ENCODE measurements at places on chromosomes 2 and 18.

DNA sequence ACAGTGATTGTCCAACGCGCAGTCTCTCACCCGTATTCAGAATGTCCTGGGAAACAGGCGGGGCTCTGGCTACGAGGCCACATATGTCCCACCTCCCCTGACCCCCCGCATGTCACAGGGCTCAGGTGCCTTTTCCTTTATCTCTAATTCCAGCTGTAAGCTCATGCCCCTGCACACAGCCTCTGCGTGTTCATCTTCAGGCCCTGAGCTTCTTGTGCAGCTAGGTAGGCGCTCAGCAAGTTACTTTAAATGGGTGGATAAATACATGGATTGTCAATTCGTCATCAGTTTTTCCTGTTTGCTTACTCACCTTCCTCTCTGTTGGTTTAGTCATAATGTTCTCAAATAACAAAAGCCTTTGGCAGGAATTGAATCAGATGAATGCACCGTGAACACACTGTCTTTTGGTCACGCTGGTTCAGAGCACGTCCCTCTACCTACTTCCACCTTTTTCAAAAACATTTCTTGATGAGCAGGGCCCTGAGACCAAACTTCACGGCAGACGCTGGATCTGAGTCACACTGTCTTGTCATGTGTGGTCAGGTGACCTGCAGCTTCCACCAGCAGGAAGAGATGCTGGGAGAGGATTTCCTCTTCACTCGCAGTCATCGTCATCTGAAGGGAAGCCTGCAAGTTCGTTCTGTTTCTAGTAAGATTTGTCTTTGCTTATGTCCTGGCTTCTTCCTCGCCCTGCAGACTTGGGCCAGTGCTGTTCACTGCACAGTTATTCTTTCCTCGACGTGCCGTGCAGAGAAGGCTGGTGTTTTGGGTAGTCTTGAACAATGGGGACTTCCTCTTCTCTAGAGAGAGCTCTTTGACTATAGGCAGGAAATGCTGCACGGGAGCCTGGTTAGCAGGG, 138.1 kb downstream of the PTGR3 start:
- DNase-seq = peak; percentile 54

DNA sequence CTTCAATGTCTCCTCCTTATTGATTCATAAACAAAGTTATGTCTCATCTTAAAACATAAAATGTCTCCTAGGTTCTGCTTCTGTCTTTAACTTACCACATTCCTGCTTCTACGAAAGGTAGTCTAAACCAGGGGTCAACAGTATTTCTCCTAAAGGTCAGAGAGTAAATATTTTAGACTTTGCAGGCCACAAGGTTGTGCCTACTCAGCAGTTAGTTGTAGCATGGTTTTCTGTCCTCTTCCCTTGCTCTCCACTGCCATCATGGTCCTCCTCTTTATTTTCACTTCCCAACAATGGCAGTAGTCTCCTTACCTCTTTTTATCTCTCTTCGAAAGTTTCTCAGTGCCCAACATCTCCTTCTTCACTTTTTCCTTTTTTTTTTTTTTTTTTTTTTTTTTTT, 68.3 kb upstream of the LRP1B start:
- no peak for DNase-seq

DNA sequence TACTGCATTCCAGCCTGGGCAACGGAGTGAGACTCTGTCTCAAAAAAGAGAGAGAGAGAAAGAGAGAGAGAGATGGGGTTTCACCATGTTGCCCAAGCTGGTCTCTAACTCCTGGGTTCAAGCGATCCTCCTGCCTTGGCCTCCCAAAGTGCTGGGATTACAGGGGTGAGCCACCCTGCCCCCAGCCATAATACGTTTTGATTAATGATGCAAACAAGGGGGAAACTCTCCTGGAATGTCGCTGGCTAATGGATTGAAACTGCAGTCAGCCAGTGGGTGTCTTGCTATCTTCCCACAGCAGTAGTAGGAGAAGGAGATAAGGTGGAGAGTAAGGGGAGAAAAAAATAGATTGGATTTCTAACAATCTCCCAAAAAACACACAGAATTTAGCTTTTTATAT, 9.5 kb upstream of the RTN4 start:
- no peak for DNase-seq

GRCh38 chr2:19900931-19901441, 797 bp downstream of the TTC32 start:
- DNase-seq = peak; percentile 8

DNA sequence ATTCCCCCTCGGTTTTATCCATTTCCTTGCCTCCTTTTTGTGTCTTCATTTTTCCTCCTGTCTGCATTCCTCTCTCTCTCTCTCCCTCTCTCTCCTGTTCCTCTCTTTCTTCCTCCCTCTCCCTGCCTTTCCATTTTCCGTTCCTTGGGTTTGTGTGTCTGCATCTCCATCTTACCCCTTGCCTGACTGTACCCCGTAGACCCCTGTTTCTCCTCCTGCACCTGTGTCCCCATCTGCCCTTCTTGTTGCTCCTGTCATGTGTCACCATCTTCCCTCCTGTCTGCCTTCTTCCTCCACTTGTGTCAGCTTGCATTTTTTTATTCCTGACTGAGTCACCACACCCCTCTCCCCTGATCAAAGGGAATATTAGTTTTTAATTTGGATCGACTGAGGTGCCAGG, 1.8 kb downstream of the CDK5R2 start:
- DNase-seq = no peak

GRCh38 chr2:118112771-118113334, 24.6 kb downstream of the INSIG2 start:
- no peak for DNase-seq

GRCh38 chr2:178933493-178933892, 116.4 kb downstream of the CCDC141 start:
- no peak for DNase-seq

GRCh38 chr18:3478262-3478978, 28.4 kb downstream of the TGIF1 start:
- DNase-seq = no peak

GRCh38 chr2:171712051-171712450, 24.8 kb downstream of the DYNC1I2 start:
- DNase-seq = no peak

- DNase-seq = no peak
Observed at GRCh38 chr2:142983174-142983573, 105.7 kb downstream of the KYNU start.

- no peak for DNase-seq
Observed at GRCh38 chr2:230877759-230878598, 13.2 kb downstream of the ITM2C start.

GRCh38 chr18:6249170-6249569, 165.5 kb downstream of the L3MBTL4 start:
- DNase-seq = no peak

DNA sequence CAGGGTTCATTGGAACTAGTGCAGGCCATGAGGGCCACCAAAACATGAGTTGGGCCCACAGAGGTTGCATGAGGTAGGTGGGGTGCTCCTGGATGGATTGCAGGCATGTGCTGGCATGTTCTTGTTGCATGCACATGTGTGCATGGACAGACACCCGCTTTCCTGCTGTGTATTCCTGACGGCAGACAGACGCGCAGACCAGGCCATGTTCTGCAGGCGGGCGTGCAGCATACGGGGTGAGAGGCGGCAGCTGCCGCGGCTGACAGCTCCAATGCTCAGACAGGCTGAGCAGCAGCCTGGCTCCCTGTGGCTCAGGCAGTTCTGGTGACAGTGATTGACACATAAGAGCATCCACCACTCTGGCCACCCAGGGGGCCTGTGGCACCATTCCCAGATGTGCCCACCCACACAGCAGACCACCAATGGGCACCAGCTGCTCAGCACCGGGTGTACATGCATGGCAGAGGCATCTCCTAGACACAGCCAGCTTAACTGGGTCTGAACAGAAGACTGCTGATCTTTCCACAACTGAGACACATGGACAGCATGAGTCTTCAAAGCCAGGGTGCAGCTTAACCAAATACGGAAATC, 21.2 kb downstream of the HS1BP3 start:
- peak; percentile 66 for DNase-seq

GRCh38 chr2:160425434-160426151, 68.0 kb downstream of the RBMS1 start:
- no peak for DNase-seq

DNA sequence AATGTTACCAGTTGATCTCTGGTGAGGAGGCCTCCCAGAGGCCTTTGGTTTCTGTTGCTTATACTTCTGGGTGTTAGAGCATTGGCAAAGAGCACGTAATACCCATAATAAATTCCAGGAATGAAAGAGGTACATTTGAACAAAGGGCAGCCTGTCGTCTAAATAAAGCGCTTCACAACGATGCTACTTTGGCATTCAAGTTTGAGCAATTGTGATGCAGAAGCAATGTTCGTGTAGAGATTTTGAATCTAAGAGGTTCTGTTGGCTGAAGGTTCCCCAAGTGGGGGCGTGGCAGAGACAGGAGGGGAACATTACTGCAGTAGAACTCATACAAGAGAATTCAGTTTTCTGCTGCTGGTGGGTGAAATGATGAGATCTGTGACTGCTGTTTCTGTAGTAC, 27.8 kb downstream of the ZNF532 start:
- DNase-seq = peak; percentile 35

- no peak for DNase-seq
Observed at GRCh38 chr2:68659081-68659480, 15.7 kb downstream of the PROKR1 start.

GRCh38 chr18:666177-666576, 8.7 kb downstream of the TYMS start:
- no peak for DNase-seq

GRCh38 chr18:9156604-9157249, 20.1 kb downstream of the ANKRD12 start:
- DNase-seq = no peak

All from Ammon's horn (tissue), 1 donor.